ENCODE measurements at places on chromosomes 4 and X. TPM values are rescaled to one million over a fixed set of nuclear protein-coding genes. Genes with fewer than 3 reads are reported as not detected.

GRCh38 chr4:56540826-56541225 is 35.2 kb downstream of the ARL9 start:
- H3K36me3 ChIP-seq, result no peaks in the 10 kb centered on the region
- H3K4me1 ChIP-seq, result peaks cover 4% of the 10 kb centered on the region
- no peaks in the 10 kb centered on the region for H3K27me3 ChIP-seq
- no peak overlapping the region for H3K27ac ChIP-seq

DNA sequence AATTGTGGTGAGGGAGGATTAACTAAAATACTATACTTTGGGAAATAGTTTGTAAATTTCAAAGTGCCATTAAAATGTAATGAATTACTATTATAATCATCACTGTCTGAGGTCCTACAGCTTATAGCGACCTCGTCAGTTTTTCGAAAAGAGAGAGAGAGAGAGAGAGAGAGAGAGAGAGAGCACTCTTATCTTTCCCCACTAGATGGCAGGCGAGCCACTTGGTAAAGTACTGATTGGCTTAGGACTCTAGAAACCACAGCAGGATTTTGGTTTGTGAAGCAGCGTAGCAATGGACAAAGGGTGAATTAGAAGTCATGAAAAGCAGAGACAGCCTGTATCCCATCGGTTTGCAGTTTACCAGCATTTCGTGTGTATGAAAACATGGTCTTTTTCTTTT is 52.5 kb downstream of the LINC00632 start:
- no peak overlapping the region for H3K4me3 ChIP-seq
- no peak for DNase-seq
- no peaks in the 10 kb centered on the region for H3K36me3 ChIP-seq
- no peak overlapping the region for H3K27ac ChIP-seq

MAGEB2 gene
- total RNA-seq, result not detected

OTC gene
- 0.27 TPM for total RNA-seq

DNA sequence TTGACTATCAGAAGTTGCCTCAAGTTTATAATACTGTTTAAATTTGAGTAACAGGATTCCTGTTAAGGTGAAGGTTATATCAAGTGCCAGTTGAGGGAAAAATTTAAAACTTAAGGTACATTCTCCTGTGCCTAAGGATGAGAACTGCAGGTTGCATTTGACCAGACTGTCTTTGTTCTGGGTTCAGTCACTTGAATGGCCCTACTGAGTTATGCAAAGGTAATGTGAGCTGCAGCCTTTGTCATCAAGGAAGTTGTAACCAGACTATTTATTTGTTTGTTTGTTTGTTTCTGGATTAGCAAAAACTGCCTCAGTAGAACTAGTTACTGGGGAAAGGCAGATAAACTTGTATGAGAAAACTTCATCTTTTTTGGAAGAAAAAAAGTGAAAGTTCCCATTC is 131.9 kb downstream of the ATOH1 start:
- no peak for DNase-seq
- no peak overlapping the region for H3K4me3 ChIP-seq
- H3K4me1 ChIP-seq, result no peaks in the 10 kb centered on the region
- no peaks in the 10 kb centered on the region for H3K36me3 ChIP-seq

ZNF41 gene
- total RNA-seq, result 10.3 TPM

- H3K4me1 ChIP-seq, result no peaks in the 10 kb centered on the region
- no peak overlapping the region for H3K27ac ChIP-seq
- DNase-seq, result no peak
- H3K4me3 ChIP-seq, result no peak overlapping the region
- H3K27me3 ChIP-seq, result no peaks in the 10 kb centered on the region
Observed at GRCh38 chrX:37816766-37817165, 30.6 kb downstream of the DYNLT3 start.

- DNase-seq, result no peak
- H3K27ac ChIP-seq, result no peak overlapping the region
- no peaks in the 10 kb centered on the region for H3K36me3 ChIP-seq
- no peaks in the 10 kb centered on the region for H3K4me1 ChIP-seq
- H3K4me3 ChIP-seq, result no peak overlapping the region
Observed at GRCh38 chr4:7430965-7431695, 3.6 kb downstream of the PSAPL1 start.

UNC5C gene
- total RNA-seq, result not detected

- no peaks in the 10 kb centered on the region for H3K4me1 ChIP-seq
- no peaks in the 10 kb centered on the region for H3K36me3 ChIP-seq
- DNase-seq, result no peak
- no peak overlapping the region for H3K27ac ChIP-seq
Observed at GRCh38 chr4:25670991-25671390, 15.3 kb downstream of the SLC34A2 start.

SPIN2A gene
- not detected for total RNA-seq

DNA sequence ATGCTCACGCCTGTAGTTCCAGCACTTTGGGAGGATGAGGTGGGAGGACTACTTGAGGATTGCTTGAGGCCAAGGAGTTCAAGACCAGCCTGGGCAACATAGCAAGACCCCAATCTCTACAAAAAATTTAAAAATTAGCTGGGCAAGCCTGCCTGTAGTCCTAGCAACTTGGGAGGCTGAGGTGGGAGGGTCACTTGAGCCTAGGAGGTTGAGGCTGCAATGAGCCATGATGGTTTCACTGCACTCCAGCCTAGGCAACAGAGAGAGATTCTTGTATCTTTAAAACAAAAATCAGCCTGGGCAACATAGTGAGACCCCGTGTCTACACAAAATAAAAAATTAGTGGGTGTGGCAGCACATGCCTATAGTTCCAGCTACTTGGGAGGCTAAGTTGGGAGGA is 1.9 kb downstream of the ZNF41 start:
- no peak overlapping the region for H3K4me3 ChIP-seq
- DNase-seq, result no peak
- H3K4me1 ChIP-seq, result peaks cover 8% of the 10 kb centered on the region
- H3K36me3 ChIP-seq, result no peaks in the 10 kb centered on the region
- H3K27ac ChIP-seq, result no peak overlapping the region

L1CAM gene
- total RNA-seq, result 0.55 TPM

CLOCK gene
- total RNA-seq, result 33.0 TPM

DUSP21 gene
- not detected for total RNA-seq

DNA sequence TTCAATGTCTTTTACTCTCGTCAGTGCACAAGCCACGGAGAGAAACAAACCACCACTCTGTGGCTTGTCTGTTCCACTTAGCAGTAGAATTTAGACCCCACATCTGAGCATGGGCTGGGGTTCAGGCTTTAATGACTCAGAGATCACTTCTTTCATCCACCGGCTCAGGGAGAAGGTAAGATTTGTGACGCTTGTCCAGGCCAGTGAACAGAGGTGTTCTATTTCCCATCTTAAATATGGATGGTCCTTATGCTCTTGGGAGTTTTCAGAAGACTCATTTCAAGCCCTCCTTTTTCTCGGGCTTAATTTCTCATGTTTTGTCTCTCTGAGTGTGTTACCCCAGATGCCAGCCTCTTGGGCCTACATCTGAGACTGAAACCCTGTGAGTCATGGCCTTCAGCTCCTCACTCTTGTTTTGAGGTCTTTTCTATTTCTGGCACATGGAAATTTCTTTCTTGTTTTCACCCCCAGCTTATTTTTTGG is 127.4 kb upstream of the SFRP2 start:
- no peak overlapping the region for H3K4me3 ChIP-seq
- no peaks in the 10 kb centered on the region for H3K4me1 ChIP-seq
- no peak for DNase-seq
- no peaks in the 10 kb centered on the region for H3K27me3 ChIP-seq
- no peak overlapping the region for H3K27ac ChIP-seq
- H3K36me3 ChIP-seq, result no peaks in the 10 kb centered on the region

- no peak overlapping the region for H3K4me3 ChIP-seq
- H3K36me3 ChIP-seq, result no peaks in the 10 kb centered on the region
- H3K27me3 ChIP-seq, result no peaks in the 10 kb centered on the region
- DNase-seq, result no peak
- no peak overlapping the region for H3K27ac ChIP-seq
- peaks cover 8% of the 10 kb centered on the region for H3K4me1 ChIP-seq
Observed at GRCh38 chrX:129590596-129590995, 50.5 kb downstream of the OCRL start.

DNA sequence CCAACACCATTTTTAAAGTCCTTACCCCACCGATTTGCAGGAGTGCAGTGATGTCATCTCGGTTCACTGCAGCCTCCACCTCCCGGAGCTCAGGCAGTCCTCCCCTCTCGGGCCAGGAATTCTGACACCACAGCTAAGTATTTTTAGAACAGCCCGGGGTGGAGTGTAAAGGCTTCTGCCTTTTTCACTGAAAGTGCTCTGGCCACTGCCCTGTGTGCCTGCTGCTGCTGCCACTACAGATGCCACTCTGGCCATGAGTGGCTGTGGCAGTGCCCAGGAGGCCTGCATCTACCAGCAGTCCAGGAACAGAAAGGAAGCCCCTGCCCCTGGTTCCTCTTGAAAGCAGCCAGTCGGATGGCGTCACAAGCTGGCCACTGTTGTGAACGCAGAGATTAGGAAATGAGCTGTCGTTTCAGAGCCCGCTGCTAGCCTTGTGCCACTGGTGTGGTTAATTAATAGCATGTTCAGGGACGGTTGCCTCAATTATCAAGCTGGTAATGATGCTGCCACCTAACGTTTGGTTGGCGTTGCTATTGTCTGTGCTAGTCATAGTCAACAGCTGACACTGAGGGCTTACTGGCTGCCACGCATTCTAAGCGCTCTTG is 23.6 kb upstream of the TBC1D14 start:
- H3K27me3 ChIP-seq, result no peaks in the 10 kb centered on the region
- peak; percentile 81 for DNase-seq
- H3K27ac ChIP-seq, result peak overlapping the region; percentile 84

- H3K36me3 ChIP-seq, result no peaks in the 10 kb centered on the region
- H3K4me1 ChIP-seq, result no peaks in the 10 kb centered on the region
- no peak overlapping the region for H3K4me3 ChIP-seq
- DNase-seq, result no peak
- no peaks in the 10 kb centered on the region for H3K27me3 ChIP-seq
Observed at GRCh38 chr4:82851885-82852750, 38.8 kb downstream of the SEC31A start.

GLA gene
- 15.7 TPM for total RNA-seq

GRCh38 chr4:20463176-20463430 is 211.4 kb downstream of the SLIT2 start:
- H3K27me3 ChIP-seq, result no peaks in the 10 kb centered on the region
- H3K27ac ChIP-seq, result no peak overlapping the region
- no peaks in the 10 kb centered on the region for H3K4me1 ChIP-seq
- no peak overlapping the region for H3K4me3 ChIP-seq

GRCh38 chrX:115284877-115285276 is 4.6 kb upstream of the LUZP4 start:
- no peaks in the 10 kb centered on the region for H3K4me1 ChIP-seq
- no peak overlapping the region for H3K27ac ChIP-seq
- no peak for DNase-seq
- H3K27me3 ChIP-seq, result no peaks in the 10 kb centered on the region

DNA sequence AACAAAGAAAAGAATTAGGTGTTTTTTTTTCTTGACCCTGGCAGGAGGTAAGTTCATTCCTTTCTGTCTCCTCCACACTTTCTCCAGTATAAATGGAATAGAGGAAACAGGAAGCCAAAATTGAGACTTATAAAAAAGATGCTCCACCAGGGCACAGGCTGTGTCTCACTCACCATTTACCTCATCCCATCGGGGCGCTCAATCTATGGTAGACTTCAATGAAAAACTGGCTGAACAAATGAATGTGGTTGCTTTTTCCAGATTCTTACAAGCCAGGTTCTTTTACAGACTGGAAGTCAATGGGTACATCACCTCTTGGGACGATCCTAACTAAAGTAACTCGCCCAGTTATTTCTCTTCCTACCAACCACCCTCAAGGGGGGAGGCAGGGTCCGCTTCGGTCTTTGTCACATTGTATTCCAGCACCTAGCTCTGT is 685 bp downstream of the COMMD8 start:
- no peaks in the 10 kb centered on the region for H3K36me3 ChIP-seq
- no peak for DNase-seq

ZXDA gene
- total RNA-seq, result 1.8 TPM

GRCh38 chr4:2094545-2094944 is 35.4 kb downstream of the NAT8L start:
- H3K4me3 ChIP-seq, result no peak overlapping the region
- H3K36me3 ChIP-seq, result no peaks in the 10 kb centered on the region
- H3K27me3 ChIP-seq, result no peaks in the 10 kb centered on the region
- DNase-seq, result no peak
- no peak overlapping the region for H3K27ac ChIP-seq

GRCh38 chr4:107147873-107148272 is 111.8 kb upstream of the DKK2 start:
- H3K4me3 ChIP-seq, result no peak overlapping the region
- DNase-seq, result no peak
- H3K27me3 ChIP-seq, result no peaks in the 10 kb centered on the region

GRCh38 chr4:68905939-68906779 is 45.4 kb downstream of the UGT2A3 start:
- H3K4me1 ChIP-seq, result no peaks in the 10 kb centered on the region
- no peak for DNase-seq
- no peak overlapping the region for H3K27ac ChIP-seq
- no peaks in the 10 kb centered on the region for H3K36me3 ChIP-seq
- no peak overlapping the region for H3K4me3 ChIP-seq

NLRP2B gene
- total RNA-seq, result 0.36 TPM

- H3K4me3 ChIP-seq, result no peak overlapping the region
- DNase-seq, result no peak
- no peak overlapping the region for H3K27ac ChIP-seq
- H3K4me1 ChIP-seq, result no peaks in the 10 kb centered on the region
Observed at GRCh38 chr4:93700571-93700970, 128.0 kb upstream of the ATOH1 start.

DNA sequence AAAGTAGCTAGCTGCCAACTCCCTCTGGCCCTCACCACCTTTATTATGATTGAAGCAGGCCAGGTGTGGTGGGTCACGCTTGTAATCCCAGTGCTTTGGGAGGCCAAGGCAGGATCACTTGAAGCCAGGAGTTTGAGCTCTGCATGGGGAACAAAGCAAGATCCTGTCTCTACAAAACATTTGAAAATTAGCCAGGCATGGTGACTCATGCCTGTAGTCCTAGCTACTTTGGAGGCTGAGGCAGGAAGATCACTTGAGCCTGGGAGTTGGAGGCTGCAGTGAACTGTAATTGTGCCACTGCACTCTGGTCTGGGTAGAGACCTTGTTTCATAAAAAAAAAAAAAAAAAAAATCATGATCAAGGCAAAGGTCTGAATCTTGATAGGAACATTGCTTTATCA is 467.0 kb upstream of the DIPK2B start:
- no peaks in the 10 kb centered on the region for H3K27me3 ChIP-seq
- no peaks in the 10 kb centered on the region for H3K4me1 ChIP-seq
- no peak overlapping the region for H3K27ac ChIP-seq
- no peak overlapping the region for H3K4me3 ChIP-seq

- no peak overlapping the region for H3K4me3 ChIP-seq
- H3K36me3 ChIP-seq, result no peaks in the 10 kb centered on the region
- peak overlapping the region; percentile 68 for H3K27ac ChIP-seq
- DNase-seq, result no peak
- H3K4me1 ChIP-seq, result peaks cover 12% of the 10 kb centered on the region
Observed at GRCh38 chrX:123878252-123878721, 18.4 kb downstream of the XIAP start.

DNA sequence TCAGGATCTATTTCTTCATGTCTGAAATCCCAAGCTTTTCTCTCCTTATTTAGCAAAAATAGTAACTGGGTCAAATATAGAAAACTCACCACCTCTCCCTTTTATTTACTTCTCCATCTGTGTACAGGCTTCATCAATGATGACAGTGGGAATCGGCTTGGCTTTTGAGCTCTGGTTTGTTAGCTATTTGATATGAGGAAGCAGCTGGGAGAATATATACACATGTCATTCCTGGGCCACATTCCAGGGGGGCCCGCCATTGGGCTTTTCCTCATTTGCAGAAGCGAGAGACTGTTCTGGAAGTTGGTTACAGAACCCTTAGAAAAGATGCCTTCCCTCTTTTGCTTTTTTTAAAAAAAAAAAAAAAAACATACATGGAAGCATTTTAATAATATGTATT is 107.4 kb upstream of the F9 start:
- H3K4me1 ChIP-seq, result no peaks in the 10 kb centered on the region
- DNase-seq, result peak; percentile 13
- H3K36me3 ChIP-seq, result no peaks in the 10 kb centered on the region
- no peak overlapping the region for H3K4me3 ChIP-seq
- H3K27ac ChIP-seq, result no peak overlapping the region

All from gastrocnemius medialis (tissue), 4 donors.